ENCODE measurements at places on chromosomes 6 and 20. TPM values are rescaled to one million over a fixed set of nuclear protein-coding genes. Genes with fewer than 3 reads are reported as not detected.

DNA sequence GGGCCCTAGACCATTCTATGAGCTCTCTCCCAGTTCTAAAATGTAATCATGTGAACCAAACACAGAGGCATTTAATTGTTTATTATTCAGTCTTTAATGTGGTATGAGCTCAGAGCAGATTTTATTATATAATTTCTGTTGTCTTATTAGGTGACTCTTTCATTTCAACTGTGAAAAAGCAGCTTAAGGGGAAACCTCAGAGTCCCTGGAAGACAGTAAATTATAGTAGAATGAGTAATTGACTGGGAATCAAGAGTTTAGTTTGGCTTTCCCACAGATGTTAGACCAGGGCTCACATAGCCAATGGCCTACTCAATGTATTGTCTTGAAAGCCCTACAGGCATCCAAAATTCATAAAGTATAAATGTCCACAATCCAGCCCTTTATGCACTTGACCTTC lies 390.4 kb upstream of the SLC35B3 start:
- no peaks in the 10 kb centered on the region for H3K4me1 ChIP-seq
- no peak overlapping the region for H3K27ac ChIP-seq
- no peaks in the 10 kb centered on the region for H3K27me3 ChIP-seq
- no peak overlapping the region for H3K4me3 ChIP-seq

DNA sequence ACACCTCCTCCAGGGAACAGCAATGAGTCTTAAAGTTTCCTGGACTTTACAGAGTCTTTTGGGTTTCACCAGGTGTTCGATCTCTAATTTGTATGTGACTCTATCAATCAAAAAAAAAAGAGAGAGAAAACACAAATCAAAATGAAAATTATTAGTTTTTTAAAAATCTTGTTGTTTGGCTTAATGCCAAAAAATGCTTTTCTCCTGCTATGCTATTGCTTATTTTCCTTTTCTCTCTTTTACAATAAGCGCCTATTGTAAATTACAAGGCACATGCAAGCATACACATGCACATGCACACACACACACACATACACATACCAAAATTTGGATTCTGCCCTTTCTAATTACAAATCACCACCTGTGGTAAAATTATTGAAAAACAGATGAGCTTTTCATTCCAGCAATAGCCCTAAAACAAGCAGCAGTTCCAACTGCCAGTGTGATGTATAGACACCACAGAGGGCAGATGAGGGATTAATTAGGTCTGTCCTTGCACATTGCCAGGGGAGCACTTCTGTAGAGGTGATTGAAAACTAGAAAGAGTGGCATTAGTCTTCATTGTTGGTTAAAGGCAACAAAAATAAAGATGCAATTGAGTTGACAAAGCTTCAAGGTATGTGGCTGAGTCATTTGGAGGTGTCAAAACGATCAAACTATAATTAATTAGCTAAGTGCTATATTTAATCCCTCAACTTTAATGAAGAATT lies 631.7 kb downstream of the TFAP2B start:
- no peak for DNase-seq
- H3K4me1 ChIP-seq = no peaks in the 10 kb centered on the region
- no peak overlapping the region for H3K27ac ChIP-seq
- H3K27me3 ChIP-seq = no peaks in the 10 kb centered on the region
- no peak overlapping the region for H3K4me3 ChIP-seq

GRCh38 chr6:32298632-32299336 lies 72.9 kb downstream of the TSBP1 start:
- no peaks in the 10 kb centered on the region for H3K36me3 ChIP-seq
- no peaks in the 10 kb centered on the region for H3K27me3 ChIP-seq
- no peak overlapping the region for H3K27ac ChIP-seq
- H3K4me1 ChIP-seq = no peaks in the 10 kb centered on the region

DNA sequence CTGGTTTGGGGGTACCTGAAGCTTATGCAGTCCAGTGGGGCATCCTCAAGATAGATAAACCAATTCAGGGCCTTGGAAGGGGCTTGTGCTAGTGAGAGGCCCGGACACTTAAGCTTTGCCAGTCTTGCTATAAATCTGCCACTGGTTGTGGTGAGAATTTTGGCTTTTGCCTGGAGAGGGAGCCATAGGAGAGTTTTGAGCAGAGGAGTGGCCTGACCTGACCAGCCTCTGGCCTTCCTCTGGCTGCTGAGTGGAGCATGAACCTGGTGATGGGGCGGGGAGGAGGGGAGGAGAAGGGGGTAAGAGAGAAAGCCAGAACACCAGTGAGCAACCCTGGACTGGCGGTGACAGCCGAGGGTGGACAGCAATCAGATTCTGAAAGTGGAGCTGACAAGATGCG lies 7.1 kb downstream of the TMEM74B start:
- H3K27me3 ChIP-seq = no peaks in the 10 kb centered on the region
- no peaks in the 10 kb centered on the region for H3K4me1 ChIP-seq
- H3K27ac ChIP-seq = no peak overlapping the region
- DNase-seq = no peak
- no peak overlapping the region for H3K4me3 ChIP-seq

- no peak overlapping the region for H3K27ac ChIP-seq
- peaks cover 6% of the 10 kb centered on the region for H3K4me1 ChIP-seq
- no peaks in the 10 kb centered on the region for H3K36me3 ChIP-seq
- no peaks in the 10 kb centered on the region for H3K27me3 ChIP-seq
Observed at GRCh38 chr6:158464483-158464882, 95.4 kb upstream of the TMEM181 start.

- H3K27ac ChIP-seq = no peak overlapping the region
- H3K36me3 ChIP-seq = no peaks in the 10 kb centered on the region
- peaks cover 43% of the 10 kb centered on the region for H3K4me1 ChIP-seq
- no peak overlapping the region for H3K4me3 ChIP-seq
Observed at GRCh38 chr6:136720045-136720770, 72.1 kb downstream of the MAP3K5 start.

GRCh38 chr6:106372838-106373501 lies 12.5 kb downstream of the CRYBG1 start:
- H3K27ac ChIP-seq = no peak overlapping the region
- H3K4me3 ChIP-seq = no peak overlapping the region
- DNase-seq = no peak
- no peaks in the 10 kb centered on the region for H3K27me3 ChIP-seq
- no peaks in the 10 kb centered on the region for H3K36me3 ChIP-seq

DNA sequence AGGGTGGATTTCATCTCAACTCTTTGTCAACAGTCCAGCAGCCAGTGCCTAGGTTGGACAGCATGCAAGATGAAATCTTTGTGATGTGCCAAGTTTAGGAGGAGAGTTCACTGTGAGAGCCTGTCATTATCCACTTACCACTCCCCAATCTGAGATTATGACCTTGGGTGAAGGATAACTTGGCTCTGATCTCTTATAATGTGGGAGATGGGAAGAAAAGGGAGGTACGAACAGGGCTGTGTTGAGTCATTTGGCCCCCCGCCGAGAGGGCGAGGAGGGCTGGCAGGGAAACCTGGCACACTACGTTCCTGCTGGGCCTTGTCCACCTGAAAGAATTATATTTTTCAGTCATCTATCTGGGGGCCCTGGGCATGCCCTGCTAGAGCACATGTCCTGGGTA lies 35.8 kb downstream of the LAMA4 start:
- no peak overlapping the region for H3K4me3 ChIP-seq
- H3K4me1 ChIP-seq = no peaks in the 10 kb centered on the region
- H3K36me3 ChIP-seq = no peaks in the 10 kb centered on the region
- DNase-seq = no peak
- no peaks in the 10 kb centered on the region for H3K27me3 ChIP-seq

GRCh38 chr6:97669191-97670031 lies 386.4 kb upstream of the MMS22L start:
- no peaks in the 10 kb centered on the region for H3K36me3 ChIP-seq
- no peak for DNase-seq
- H3K4me1 ChIP-seq = peaks cover 6% of the 10 kb centered on the region
- no peak overlapping the region for H3K27ac ChIP-seq

DNA sequence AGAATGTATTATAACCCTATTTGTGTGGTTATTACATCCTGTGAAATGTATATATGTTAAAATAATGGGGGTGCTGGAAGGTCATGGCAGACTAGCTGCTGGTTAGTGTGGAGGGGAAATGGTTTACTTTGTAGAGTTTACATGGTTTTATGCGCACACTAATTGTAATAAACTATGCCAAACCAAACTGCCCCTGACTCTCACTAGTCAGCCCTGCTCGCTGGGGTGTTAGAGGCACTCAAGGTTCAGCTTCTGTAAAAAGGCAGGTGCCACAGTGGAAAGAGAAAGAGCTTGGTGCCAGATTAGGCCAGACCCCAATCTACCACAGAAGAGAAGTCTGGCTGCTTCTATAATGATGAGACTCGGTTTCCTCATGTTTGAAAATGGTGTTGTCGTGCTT lies 52.7 kb downstream of the GOPC start:
- no peak overlapping the region for H3K4me3 ChIP-seq
- H3K4me1 ChIP-seq = no peaks in the 10 kb centered on the region
- no peak for DNase-seq
- H3K27ac ChIP-seq = no peak overlapping the region
- H3K27me3 ChIP-seq = no peaks in the 10 kb centered on the region

RHAG gene
- not detected for total RNA-seq

PTCRA gene
- not detected for total RNA-seq

GLP1R gene
- 6.9 TPM for total RNA-seq

PLA2G7 gene
- total RNA-seq = 0.78 TPM

SYNE1 gene
- total RNA-seq = 123 TPM

Measured in body of pancreas (tissue), 4 donors.